ENCODE measurements at places on chromosomes 16 and 17.

GRCh38 chr17:3573246-3574100 lies 15.9 kb upstream of the TRPV3 start:
- no peak for DNase-seq

DNA sequence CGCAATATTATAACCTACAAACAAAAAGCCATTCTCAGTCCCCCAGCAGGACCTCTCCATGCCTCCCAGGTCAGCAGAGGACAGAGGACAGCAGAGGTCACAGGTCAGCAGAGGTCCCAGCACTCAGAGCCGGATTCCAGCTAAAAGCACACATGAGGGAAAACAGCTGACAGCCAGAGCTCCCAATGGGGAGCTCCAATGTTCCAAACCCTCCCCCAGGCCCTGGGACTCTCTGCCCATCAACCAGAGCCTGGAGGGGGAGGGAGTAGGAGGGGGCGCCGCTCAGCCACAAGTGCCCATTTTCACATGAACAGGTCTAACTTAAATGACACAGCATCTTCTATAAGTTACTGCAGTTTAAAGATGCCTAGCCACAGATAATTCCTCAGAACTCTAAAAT lies 77.5 kb downstream of the ANKRD11 start:
- DNase-seq: no peak

GRCh38 chr17:82397449-82398335 lies 20.5 kb upstream of the HEXD start:
- no peak for DNase-seq

DNA sequence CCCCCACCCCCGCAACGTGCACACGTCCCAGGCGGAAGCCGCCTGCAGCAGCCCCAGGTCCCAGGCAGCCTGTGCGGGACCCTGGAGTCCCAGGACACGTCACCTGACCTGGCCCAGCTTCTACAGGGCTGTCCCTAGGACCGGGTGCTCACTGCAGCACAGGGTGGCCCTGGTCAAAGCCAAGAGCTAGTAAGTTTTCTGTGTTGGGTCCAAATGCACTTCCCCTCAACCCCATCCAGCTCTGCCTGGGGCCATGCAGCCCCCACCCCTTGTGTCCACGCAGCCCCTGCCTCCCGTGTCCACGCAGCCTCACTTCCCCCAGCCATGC lies 22.1 kb upstream of the PVALEF start:
- DNase-seq: no peak

- no peak for DNase-seq
Observed at GRCh38 chr17:41984454-41984853, 17.9 kb downstream of the CNP start.

DNA sequence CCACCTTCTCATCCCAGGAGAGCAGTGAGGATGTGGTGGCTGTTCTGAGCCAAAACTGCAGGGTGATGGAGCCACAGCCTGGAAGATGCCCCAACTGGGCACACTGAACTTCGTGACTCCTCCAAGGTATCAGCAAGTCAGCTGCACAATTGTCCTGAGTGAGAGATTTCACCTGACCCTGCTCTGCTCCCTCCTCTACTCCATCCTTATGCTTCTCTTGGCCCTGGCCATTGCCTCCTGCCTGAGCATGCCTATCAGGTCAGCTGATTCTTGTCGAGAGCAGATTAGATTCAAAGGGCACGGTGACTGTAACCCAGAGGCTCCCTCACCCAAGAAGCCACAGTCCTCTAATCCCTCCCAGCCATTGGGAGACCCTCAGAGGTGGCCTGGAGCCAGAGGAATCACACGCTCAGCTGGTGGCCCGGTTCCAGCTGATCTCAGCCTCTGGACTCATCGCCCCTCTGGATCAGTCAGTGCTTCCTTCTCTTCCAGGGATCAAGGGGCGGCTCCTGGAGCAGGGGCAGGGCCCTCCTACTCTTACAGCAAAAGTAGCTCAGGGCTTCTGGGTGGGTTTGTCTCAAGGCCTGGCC lies 7.0 kb upstream of the CYB561 start:
- no peak for DNase-seq

GRCh38 chr17:81249223-81250040 lies 10.3 kb downstream of the NDUFAF8 start:
- no peak for DNase-seq

DNA sequence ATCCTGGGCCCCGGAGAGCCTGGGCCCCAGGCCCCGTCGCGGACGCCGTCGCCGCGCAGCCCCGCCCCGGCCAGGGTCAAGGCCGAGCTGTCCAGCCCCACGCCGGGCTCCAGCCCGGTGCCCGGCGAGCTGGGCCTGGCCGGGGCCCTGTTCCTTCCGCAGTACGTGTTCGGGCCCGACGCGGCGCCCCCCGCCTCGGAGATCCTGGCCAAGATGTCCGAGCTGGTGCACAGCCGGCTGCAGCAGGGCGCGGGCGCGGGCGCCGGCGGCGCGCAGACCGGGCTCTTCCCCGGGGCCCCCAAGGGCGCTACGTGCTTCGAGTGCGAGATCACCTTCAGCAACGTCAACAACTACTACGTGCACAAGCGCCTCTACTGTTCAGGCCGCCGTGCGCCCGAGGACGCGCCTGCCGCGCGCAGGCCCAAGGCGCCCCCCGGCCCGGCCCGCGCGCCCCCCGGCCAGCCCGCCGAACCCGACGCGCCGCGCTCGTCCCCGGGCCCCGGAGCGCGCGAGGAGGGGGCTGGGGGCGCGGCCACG lies 36.8 kb upstream of the ZC3H18 start:
- no peak for DNase-seq

GRCh38 chr17:82497483-82498405 lies 21.8 kb upstream of the FOXK2 start:
- DNase-seq: no peak

- DNase-seq: peak; percentile 38
Observed at GRCh38 chr16:3282103-3282729, 1.1 kb upstream of the ZNF263 start.

DNA sequence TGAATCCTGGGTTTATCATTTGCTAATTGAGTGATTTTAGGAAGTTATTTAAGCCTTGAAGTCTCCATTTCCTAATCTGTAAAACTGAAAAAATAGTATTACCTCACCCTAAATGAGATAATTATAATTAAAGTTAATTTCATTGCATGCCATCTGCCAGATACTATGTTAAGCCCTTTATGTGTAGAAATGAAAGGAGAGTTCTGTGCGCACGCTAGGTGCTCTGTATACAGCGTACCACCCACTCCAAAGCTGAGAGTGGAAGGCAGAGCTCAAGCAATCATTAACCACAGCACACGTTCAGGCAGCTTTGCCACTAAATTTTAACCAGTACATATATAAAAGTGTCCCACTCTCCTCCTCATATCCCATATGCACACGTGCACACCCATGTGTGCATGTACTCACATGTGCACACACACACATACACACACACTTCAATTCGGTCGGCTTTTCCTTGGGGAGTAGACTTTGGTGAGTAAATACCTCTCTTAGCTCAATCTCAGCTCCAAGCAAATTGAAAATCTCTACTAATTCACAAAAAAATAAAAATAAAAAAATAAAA lies 204.8 kb downstream of the GRIN2A start:
- no peak for DNase-seq

- DNase-seq: no peak
Observed at GRCh38 chr16:26988186-26988585, 78.5 kb upstream of the C16orf82 start.

GRCh38 chr17:13537871-13538643 lies 63.7 kb downstream of the HS3ST3A1 start:
- DNase-seq: no peak

GRCh38 chr16:4868026-4868425 lies 20.7 kb downstream of the UBN1 start:
- no peak for DNase-seq

DNA sequence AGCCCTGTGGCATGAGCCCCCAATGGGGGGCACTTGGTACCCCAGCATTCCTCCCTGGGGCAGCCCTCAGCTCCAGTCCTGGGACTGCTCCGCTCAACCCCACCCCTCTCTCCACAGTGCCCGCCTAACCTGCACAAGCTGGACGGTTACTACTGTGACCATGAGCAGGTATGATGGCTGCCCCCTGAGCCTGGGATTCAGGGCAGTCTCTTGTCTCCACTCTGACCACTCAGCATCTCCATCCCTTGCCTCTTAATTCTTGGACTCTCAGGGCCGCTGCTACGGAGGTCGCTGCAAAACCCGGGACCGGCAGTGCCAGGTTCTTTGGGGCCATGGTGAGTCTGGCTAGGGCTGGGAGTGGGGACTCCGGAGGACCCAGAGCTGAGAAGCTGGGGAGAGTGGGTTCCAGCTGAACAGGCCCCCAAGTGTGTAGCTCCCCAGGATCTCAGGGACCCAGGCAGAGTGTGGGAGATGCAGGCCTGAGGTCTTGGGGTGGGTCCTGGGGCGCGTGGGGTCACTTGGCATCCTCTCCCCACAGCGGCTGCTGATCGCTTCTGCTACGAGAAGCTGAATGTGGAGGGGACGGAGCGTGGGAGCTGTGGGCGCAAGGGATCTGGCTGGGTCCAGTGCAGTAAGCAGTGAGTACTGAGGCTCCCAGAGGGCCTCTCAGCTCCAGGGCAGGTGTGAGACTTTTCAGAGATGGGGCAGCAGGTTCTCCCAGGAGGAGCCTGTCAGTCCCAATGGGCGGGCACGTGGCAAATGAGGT lies 18.0 kb downstream of the ADAM11 start:
- DNase-seq: no peak

DNA sequence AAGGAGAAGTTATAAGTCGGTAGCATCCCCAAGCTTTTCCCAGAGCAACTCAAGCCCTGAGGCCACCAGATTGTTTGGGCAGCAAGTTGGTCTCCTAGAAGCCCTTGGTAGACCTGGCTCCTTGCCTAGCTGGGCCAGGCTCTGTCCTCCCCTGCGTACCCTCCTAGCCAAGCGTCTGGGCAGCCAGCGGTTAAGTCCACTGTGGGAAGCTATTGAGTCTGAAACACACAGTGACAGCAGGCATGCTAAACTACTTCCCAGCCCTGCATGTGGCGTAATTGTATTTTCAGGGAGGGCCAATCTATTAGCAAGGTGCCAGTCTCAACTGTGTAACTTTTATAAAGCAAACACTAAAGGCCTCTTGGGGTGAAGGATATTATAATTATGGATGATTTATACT lies 419.1 kb upstream of the RBFOX1 start:
- no peak for DNase-seq

DNA sequence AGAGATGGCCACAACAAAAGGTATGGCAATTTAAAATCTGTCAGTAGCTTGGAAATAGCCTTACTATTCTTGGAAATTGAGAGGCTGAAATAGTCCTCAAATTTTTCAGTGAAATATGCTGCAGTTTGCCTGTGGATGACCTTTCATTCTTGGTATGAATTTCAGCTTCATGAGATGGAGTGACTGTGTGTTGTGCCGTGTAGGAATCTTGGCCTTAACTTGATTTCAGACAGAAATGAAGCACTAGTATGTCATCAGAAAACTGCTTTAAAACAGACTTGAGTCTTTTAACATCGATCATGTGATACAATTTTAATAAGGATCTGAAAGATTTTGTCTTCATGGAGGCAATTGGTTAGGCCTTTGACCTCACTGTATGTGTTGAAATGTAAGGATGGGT lies 247.2 kb downstream of the CNTNAP4 start:
- no peak for DNase-seq

DNA sequence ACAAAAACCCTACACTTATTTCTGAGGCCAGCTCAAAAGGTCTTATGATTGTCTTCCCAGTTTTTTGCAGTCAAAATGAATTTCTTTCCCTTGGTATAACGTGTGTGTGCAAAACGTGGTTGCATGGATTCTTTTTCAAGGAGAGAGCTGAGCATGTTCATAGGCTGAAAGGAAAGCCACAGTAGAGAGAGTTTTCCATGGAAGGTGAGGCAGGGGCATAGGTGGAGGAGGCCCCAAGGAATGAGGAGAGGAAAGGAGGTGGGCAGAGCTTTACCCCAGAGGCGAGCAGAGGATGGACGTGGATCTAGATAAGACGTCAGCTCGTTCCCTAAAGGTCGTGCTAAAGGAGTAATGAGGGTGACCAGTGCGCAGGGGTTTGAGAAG lies 22.8 kb downstream of the TRPV2 start:
- DNase-seq: no peak

DNA sequence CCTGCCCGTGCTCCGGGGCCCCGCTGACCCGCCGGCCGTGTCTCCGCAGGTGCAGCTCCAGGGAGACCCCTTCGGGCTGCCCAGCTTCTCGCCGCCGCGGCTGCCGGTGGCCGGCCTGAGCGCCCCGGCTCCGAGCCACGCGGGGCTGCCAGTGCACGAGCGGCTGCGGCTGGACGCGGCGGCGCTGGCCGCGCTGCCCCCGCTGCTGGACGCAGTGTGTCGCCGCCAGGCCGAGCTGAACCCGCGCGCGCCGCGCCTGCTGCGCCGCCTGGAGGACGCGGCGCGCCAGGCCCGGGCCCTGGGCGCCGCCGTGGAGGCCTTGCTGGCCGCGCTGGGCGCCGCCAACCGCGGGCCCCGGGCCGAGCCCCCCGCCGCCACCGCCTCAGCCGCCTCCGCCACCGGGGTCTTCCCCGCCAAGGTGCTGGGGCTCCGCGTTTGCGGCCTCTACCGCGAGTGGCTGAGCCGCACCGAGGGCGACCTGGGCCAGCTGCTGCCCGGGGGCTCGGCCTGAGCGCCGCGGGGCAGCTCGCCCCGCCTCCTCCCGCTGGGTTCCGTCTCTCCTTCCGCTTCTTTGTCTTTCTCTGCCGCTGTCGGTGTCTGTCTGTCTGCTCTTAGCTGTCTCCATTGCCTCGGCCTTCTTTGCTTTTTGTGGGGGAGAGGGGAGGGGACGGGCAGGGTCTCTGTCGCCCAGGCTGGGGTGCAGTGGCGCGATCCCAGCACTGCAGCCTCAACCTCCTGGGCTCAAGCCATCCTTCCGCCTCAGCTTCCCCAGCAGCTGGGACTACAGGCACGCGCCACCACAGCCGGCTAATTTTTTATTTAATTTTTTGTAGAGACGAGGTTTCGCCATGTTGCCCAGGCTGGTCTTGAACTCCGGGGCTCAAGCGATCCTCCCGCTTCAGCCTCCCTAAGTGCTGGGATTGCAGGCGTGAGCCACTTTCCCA lies 5.9 kb downstream of the CTF1 start:
- DNase-seq: peak; percentile 36

GRCh38 chr16:85514598-85515318 lies 98.4 kb upstream of the GSE1 start:
- DNase-seq: peak; percentile 60

DNA sequence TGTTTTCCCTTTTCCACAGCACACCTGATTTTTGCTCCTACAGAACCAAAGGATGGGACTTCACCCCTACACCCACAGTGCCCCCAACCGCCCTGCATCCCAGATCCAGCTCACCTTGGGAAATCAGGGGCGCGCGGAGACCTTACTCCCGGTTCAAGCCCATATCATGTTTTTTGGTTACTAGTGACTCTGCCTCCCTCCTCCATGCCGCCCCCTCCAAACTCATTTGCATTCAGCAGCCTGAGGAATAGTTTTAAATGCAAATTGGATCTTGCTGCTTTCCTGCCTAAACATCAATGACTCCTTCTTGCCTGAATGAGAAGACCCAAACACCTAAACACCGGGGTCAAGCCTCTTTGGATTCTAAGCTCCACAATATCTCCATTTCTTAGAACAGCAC lies 331.8 kb downstream of the TMEM114 start:
- DNase-seq: no peak

Data from NCI-H2029 (cell line).